ENCODE measurements at places on chromosomes 11 and 22. TPM values are rescaled to one million over a fixed set of nuclear protein-coding genes. Genes with fewer than 3 reads are reported as not detected.

CLMP gene
- total RNA-seq, result 380 TPM

OR51L1 gene
- not detected for total RNA-seq

OR8G5 gene
- total RNA-seq, result not detected

NXPE2 gene
- 0.76 TPM for total RNA-seq

ELF5 gene
- not detected for total RNA-seq

SCT gene
- total RNA-seq, result not detected

UBQLN3 gene
- 0.13 TPM for total RNA-seq

CDC45 gene
- 4.8 TPM for total RNA-seq

HEPN1 gene
- total RNA-seq, result not detected

SUSD2 gene
- total RNA-seq, result 18.2 TPM

OR52K2 gene
- not detected for total RNA-seq

APOL5 gene
- total RNA-seq, result not detected

LINC01488 gene
- not detected for total RNA-seq

XKR3 gene
- total RNA-seq, result not detected

EXPH5 gene
- 10.8 TPM for total RNA-seq

RHOD gene
- total RNA-seq, result 38.4 TPM

RTN4R gene
- total RNA-seq, result 0.26 TPM

OR52W1 gene
- not detected for total RNA-seq

APIP gene
- total RNA-seq, result 22.7 TPM

CABP7 gene
- total RNA-seq, result not detected

MGAT3 gene
- 0.13 TPM for total RNA-seq

PRODH gene
- total RNA-seq, result under 0.01 TPM

Data from articular chondrocyte of knee joint (primary cell).